ENCODE measurements at places on chromosomes 5 and 9.

GRCh38 chr5:139460455-139460854 lies 2.1 kb downstream of the ECSCR start:
- DNase-seq: no peak

- DNase-seq: no peak
Measured at GRCh38 chr5:1387059-1387755, 42.3 kb upstream of the CLPTM1L start.

- DNase-seq: peak; percentile 58
Measured at GRCh38 chr9:125747053-125747764, at the start of gene PBX3. PBX3 (plus strand) TSS chr9:125747373.

DNA sequence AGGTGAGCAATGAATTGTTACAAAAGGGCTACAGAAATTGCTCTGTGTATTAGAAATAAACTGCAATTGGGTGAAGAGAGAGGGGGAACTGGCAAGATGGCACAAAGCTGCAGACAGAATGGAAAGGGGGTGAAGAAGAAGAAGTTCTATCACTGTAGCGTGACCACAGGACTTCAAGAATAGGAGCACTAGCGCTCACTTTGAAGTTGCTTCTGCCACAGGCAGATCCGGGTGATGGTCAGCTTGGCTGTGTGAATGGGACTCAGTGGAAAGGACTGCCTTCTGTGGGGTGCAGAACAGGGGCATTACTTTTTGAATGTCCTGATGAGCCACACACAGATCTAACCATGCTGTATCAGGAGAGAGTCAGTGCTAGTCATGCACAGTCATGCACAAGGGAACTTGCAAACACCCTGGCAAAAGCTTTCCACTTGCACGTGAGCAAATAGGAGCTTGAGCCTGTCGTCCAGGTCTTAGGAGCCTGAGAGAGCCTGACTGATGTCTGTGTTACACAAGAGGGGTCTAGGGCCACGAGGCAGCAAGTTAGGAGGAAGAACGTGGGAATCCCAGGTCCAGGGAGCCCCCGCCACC lies 16.3 kb downstream of the IL5 start:
- no peak for DNase-seq

DNA sequence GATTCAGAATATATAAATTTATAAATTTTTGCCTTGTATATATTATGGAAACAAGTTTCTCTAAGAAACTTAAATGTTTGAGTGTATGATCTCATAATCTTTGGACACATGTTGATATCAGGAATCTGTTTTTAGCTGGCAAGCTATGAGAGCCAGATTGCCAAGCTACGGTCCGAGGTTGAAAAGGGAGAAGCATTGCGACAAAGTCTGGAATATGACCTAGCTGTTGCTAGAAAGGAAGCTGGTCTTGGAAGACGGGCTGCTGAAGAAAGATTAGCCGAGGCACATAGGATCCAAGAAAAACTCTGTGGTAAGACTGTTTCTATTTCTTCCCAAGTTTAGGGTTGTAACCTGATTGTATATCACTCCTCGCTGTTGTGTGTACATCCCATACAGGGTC lies 25.9 kb downstream of the CCDC171 start:
- no peak for DNase-seq

DNA sequence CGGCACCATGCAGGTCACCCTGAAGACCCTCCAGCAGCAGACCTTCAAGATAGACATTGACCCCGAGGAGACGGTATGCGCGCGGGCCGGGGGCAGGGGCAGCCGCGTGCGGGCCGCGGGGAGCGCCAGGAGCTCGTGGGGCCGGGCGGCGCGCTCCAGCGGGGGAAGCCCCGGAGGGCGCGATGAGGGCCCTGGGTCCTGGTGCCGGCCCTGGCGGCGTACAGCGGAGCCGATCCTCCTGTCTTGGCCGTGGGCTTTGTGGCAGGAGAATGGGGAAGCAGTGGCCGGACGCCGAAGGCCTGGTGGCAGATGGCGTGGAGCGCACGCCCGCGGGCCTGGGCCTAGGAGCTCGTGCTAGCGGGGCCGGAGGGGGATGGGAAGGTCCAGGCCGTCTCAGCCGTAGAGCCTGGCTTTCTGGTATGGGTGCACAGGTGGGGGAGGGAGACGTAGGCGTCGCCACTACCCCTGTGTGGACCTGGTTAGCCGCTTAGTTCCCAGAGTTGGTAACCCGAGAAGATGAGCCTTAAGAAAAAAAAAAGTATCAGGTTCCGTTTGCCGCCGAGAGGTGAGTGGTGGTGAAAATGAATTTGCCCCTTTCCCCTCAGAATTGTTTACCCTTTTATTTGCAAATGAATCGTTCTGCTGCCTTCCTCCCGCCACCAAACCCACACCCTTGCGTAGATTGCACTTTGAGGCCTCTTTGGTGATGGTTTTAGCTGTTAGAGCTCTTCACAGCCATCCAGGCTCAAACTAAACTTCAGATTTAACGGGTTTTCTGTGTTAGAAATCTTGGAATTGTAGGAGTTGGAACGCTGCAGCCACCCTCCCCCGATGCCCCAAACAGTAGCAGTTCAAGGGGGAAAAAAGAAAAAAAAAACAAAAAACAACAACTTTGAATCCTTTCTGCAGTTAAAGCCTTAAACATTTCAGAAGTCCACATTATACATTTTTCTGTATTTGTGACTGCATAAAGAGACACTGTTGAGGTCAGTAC lies 841 bp downstream of the RAD23B start:
- peak; percentile 77 for DNase-seq

GRCh38 chr5:96761618-96762017 lies 46.1 kb downstream of the ERAP1 start:
- DNase-seq: no peak

DNA sequence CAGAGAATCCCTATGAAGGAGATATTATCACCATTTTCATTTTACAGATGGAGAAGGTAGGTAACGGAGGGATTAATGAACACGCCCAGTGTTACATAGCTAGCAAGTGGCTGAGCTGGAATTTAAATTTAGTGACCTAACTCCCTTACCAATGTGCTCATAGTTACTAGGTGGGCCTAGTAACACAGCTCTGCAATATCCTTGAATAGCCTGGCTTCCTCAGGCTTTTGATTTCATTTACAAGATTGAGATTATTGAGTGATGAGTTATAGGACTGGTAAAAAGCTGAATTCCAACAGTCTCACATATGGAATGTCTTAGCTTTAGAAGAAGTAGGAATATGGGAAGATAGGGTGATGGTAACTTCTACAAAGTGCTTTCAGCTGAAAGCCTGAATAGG lies 336.3 kb upstream of the KIF2A start:
- no peak for DNase-seq

DNA sequence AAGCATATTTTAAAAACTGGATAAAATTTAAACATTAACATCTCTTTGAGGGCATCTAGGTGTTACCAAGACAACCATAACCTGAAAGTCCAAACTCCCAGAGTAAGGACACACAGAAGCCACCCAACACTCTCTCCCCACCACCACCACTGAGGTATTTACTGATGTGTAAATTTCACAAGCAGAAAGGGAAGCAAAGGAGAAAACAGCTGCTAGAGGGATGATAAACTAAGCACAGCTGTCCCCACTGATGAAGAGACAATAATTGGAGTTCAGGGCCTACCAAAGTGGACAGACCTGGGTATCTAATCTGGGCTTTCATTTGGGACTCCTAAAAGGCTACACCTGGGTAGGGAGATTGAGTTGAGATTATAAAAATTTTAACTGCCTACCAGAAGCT lies 63.6 kb downstream of the FRMD3 start:
- DNase-seq: no peak

DNA sequence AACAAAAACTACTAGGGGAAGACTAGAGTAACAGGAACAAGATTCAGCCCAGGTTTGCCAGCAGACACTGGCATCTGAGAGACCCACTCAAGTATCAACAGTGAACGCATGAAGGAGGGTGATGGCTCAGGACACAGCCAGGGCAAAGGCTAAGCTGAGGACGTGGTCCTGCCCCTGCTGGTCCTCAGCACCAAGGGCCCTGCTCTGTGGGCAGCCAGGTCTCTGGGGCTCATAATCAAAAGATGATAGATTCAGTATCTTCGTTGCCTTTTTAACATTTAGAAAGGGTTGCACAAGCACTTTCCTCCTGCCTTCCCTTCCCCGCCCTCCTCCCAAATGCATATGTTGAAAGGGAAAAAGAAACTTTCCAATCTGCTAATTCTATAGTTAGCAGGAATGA lies 31.5 kb downstream of the MACROH2A1 start:
- no peak for DNase-seq

DNA sequence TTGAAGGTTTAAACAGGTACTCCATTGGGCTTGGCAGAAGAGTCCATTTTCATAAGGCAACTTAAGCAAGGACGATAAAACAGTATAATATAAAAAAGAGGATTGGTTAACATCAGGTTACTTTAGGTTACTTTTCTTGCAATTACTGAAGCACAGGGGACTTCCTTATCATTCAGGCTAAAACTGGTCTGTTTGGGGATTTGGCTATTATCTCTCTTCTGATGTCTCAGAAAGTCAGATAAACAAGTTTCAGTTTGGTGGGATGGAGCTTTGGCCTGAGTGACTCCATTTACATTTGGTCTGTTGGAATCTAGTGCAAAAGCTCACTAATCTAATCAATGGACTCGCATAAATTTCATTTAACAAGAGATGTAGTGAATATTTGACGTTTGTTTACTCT lies 8.0 kb downstream of the GAPT start:
- DNase-seq: no peak

DNA sequence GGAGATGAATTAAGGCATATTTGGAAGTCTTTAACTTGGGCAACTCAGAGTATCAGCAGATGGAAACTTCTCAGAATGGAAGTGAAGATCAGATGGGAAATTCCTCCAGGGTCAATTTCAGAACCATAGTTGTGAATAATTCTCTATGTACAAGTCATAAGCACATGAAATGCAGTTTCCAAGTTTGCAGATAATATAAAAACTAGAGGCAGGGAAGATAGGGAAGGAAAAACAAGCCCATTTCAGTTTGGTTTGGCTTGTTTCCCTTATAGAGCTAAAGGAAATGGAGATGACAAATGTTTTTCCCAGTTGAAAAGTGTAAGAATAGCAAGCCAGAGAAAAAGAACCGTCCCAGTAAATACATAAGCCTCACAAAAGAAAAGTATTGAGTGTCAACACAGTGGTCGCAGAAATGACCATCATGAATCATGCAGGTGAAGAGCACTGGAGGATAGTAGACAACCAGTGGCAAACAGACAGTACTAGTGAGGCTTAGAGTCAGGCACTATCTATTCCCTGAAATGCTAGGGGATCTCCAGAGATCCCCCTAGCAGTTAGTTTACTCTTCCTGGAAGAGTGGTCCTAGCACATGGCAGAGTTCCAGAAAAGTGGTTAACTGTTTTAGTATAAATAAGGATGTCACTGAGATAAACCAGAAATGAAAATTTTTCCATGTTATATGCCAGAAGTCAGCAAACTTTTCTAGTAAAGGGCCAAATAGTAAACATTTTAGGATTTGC lies 245.9 kb downstream of the SAXO1 start:
- DNase-seq: no peak

DNA sequence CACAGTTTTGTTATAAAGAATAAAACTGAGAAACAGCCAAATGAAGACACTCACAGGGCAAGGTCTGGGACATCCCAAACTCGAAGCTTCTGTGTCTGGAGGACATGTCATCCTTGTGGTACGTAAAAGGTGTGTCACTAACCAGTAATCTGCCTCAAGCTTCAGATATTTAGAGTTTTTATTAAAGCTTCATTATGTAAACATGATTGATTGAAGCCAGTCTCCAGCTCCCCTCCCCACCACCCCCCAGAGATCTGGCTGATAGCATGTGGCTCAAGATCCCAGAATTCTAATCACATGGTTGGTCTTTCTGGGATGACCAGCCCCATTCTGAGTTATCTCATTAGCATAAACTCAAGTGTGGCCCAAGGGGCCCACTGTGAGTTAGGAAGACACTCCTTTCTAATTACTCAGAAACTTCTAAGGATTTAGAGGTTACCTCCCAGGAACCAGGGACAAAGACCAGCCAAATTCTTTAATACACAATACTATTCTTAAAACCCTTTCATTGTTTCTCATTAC lies 31.4 kb upstream of the ERAP1 start:
- no peak for DNase-seq

DNA sequence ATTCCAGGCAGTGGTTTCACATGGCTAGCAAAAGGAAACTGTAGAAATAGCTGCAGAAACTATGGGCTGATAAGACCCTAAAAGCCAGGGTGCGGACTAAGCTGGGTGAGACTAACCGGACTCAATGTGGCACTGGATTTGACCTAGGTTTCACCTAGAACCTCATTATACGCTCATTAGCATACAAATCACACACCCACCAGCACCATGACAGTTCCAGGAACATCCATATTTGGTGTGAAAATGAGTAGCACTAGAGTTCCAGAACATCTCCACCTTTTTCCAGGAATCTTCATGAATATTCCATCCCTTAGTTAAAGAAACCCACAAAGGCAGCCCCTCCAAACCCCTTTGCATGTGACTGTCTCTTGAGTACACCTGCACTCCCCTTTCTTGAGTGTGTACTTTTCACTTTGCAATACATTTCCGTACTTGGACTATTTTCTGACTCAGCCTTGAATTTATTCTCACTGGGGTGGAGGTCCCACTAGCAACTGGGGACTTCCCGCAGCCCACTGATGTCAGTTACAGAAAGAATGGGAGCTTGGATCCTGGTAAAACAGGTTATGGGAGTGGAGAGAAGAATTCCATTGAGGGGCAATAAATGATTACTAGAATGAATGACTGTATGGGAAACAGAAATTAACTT lies 58.0 kb upstream of the SPATA31C2 start:
- no peak for DNase-seq

DNA sequence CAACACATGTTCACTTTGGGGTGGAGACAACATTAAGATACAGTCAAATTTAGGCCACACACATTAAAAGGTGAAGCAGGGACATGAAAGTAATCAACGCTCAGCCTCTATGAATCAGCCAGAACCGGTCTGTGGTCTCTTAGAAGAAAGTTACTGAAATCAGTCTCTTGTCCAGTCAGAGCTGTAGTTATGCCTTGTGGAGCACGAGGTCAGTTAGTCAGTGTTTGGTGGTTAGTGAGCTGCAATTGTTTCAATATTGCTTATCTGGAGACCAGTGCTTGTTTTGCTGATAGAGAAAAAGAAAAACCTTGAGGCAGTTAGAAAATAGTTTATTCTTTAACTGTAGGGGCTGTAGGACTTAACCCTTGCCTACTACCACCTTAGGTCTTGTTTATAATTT lies 157.8 kb upstream of the RASEF start:
- DNase-seq: no peak

GRCh38 chr5:59222687-59223511 lies 640.0 kb downstream of the RAB3C start:
- DNase-seq: no peak

GRCh38 chr5:96388176-96388575 lies 44.9 kb downstream of the PCSK1 start:
- no peak for DNase-seq

- DNase-seq: no peak
Measured at GRCh38 chr5:55865831-55866230, 14.7 kb downstream of the IL31RA start.

DNA sequence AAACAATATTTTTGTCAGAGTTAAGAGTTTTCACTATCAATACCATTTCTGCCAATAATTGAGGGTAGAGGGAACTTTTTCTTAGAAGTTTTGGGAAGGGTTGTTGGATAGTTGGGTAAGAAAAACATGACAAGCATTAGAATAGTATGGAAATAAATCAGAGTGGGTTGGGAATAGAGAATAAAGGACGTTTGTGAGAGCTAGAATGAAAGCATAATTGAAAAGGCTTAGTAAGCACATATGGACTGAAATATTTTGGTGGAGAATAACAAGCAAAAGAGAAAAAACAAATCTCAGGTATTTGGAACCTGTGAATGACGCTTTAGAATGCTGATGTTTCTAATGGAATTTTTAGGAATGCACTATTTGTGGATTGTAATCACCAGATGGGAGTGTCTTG lies 262.9 kb upstream of the EDIL3 start:
- no peak for DNase-seq

Measured in stimulated activated naive CD8-positive, alpha-beta T cell treated with anti-CD3 and anti-CD28 coated beads, Interleukin-15, Interleukin-2, amounts not matched to agents 100 U/mL and 50 U/mL, for 24 hours (primary cell).